ENCODE measurements at places on chromosomes 11 and 22.

GRCh38 chr11:112321501-112322172 lies 61.0 kb upstream of the PLET1 start:
- peak; percentile 65 for DNase-seq

DNA sequence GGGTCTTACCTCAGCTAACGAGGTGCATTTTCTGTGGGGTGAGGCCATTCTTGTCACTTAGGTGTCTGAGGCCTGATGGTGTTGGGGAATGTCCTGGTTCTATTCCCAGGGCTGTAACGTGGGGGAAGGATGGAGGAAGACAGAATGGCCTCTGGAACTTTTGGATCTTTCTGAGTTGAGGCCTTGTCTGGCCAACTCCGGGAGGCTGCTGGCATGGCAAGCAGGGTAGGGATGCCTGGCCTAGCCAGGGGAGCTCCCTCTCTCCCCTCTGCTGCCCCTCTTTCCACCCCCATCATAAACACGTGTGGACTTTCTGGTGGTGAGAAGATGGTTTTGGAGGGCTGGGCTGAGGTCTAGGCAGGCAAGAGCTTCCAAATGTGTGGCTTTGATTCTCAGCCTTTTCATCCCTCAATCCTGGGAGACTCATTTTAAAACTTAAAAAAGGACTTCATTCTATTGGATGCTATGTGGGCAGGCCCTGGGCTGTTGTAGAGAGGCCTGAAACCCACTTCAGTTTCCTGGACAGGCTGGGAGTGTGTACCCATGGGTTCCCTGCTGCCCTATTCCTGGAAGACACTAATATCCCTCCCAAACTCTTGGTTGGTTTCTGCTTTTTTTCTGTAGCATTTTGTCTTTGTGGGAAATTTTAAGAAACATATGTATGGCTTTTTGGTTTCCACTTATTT lies 30.9 kb downstream of the ZBTB16 start:
- no peak for DNase-seq

DNA sequence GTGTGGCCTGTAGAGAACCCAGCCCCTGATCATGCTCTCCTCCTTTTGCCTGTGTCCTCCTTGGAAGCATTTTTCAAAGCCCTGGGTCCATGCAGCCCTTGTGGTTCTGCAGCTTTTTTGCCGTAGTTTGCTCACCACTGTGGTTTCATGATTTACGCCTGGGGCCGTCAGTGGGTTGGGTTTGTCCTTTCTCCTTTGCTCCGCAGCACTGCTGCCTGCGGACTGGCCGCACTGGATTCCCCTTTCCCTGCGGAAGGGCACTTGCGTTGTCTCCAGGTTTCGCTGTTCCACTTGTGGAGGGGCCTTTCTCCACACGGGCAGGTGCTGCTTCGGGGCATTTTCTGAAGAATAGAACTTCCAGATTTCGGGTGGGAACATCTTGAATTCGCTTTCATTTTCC lies 1260.9 kb downstream of the BRD1 start:
- no peak for DNase-seq

DNA sequence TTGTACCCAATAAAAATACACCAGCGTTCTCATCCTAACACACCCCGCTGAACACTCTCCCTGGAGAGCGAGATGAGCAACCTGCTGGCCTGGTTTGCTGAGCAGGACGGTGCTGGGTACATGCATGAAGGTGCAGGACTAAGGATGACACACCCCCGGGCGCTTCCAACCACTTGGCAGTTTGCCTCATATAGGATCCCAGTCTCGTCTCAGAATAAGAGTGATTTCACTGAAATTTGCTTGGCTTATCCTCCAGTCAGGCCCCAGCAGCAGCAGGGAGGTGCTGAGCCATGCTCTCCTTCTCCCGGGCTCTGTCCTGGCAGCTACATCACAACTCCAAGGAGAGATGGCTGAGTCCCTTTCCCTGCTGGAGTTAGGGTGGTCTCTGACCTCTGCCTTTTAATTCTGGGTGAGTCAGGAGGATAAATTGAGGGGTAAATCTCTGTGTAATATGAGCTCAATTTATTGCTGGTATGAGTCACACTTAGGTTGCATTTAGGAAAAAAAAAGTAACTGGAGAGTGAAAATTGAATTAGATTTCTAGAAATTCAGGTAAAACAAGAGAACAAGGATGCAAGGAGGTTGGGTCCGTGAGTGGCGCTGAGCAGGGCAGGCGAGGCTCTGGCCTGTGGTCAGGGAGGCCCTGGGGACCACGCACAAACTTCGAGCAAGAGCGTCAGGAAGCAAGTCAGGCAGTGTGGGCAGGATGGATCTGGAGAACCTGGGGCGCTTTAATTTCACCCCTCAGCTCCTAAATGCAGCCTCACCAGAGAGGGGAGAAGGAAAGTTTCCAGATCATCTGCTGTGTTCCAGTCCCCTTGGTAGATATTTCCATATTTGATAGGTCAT lies 974.0 kb downstream of the TBC1D22A start:
- no peak for DNase-seq

DNA sequence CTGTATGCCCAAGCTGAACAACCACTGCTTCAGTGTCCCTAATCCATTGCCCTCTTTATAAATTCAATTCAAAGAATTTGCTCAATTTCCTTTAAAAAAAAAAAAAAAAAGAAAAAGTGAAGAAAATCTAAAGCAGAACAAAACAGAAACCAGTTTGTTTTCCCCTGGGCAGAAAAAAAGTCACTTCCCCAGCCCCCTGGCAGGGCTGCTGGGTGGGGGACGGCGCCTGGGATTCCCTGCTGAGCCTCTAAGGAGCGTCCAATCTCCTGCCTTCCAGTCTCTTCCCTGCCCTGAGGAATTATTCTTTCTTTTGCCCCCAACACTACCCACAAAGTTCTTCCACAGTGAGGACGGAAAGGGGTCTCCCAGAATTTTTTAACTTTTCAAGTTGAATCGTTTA lies 23.9 kb downstream of the DKK3 start:
- DNase-seq, result no peak

- DNase-seq, result no peak
Observed at GRCh38 chr11:125412509-125412908, 83.6 kb downstream of the FEZ1 start.

DNA sequence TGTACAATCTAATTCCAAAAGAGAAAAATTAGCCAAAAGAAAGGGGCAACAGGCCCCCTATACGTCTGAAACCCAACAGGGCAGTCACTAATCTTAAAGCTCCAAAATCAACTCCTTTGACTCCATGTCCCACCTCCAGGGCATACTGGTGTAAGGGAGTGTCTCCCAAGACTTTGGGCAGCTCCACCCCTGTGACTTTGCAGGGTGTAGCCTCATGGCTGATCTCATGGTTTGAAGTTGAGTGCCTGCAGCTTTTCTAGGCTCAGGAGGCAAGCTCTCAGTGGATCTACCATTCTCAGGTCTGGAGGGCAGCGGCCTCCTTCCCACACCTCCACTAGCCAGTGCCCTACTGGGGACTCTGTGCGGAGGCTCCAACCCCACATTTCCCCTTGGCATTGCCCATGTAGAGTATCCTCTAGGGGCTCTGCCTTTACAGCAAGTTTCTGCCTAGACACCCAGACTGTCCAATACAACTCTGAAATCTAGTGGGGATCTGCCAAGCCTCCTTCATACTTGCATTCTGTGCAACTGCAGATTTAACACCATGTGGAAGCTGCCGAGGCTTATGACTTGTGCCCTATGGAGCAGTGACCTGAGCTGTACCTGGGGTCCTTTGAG lies 94.5 kb downstream of the TRIM29 start:
- no peak for DNase-seq

GRCh38 chr11:126331286-126331685 lies 24.2 kb upstream of the ST3GAL4 start:
- DNase-seq, result no peak

DNA sequence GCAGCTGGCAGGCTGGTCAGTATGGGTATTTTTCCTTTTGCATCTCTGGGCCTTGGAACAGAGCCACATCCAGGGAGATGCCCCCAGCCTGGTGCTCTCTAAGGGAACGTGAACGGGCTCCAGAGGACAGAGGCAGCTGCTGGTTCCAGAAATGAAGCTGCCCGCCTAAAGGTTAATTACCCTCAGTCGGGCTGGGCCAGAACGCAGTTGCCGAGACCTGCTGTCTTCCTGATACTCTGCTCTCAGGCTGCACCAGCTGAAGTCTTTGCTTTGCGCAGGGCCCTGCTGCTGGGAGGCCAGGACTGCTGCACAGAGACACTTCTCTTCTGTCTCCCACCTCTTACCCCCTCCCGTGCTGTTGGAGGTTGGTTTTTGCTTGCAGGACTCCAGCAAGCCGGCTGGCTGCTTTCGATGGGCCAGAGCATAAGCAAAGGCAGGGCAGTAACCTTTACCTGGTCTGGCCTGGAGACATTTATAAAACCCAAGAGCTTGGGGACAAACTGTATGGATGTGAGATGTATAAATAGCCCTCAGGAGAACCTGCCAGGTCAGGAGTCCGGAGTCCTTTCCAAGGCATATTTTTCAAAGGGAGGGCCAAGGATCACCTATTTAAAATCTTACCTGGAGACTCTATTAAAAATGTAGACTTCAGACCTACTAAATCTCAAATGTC lies 197.1 kb downstream of the GRIK4 start:
- no peak for DNase-seq

- DNase-seq, result no peak
Observed at GRCh38 chr11:11706028-11706427, 84.2 kb upstream of the GALNT18 start.

- no peak for DNase-seq
Observed at GRCh38 chr11:120594746-120595145, 83.2 kb downstream of the GRIK4 start.

GRCh38 chr11:77450227-77450626 lies 23.7 kb downstream of the PAK1 start:
- no peak for DNase-seq

- DNase-seq, result peak; percentile 53
Observed at GRCh38 chr11:92978271-92979111, 9.0 kb downstream of the MTNR1B start.

- no peak for DNase-seq
Observed at GRCh38 chr22:29224859-29225410, 19.2 kb downstream of the EMID1 start.

DNA sequence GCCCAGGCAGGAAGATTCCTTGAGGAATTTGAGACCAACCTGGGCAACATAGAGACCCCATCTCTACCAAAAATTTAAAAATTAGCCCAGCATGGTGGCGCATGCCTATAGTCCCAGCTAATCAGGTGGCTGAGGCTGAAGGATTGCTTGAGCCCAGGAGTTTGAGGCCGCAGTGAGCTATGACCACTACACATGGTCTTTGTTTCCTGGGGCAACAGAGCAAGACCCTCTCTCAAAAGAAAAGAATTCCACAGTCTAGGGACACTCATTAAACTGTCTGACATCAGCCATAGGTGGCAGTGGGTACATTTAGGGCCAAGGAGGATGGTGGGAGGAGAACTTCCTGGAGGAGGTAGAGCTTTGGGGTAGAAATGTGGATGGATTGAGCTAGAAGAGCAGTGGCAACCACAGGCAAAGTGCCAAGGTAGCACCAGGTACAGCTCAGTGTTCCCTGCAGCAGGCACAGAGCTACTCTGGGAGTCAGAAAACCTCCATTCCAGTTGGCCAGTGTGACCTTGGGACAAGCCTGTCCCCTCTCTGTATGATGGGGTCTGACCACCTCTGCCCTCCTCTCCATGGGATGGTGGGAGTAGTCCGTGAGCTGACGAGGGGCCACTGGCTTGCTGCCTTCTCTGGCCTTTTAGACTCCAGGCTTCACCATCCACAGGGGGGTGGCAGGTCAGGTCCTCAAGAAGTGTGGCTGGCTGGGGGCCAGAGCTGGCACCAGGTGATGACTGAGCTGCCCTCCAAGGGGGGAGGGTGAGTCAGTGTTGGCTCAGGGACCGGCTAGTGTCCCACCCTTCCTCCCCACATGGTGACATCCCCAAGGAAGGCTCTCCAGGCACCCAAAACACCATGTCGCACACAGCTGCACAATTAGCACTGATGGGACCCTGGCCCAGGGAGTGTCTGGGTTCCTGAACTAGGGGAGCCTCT lies 3.7 kb upstream of the CLCF1 start:
- peak; percentile 34 for DNase-seq

DNA sequence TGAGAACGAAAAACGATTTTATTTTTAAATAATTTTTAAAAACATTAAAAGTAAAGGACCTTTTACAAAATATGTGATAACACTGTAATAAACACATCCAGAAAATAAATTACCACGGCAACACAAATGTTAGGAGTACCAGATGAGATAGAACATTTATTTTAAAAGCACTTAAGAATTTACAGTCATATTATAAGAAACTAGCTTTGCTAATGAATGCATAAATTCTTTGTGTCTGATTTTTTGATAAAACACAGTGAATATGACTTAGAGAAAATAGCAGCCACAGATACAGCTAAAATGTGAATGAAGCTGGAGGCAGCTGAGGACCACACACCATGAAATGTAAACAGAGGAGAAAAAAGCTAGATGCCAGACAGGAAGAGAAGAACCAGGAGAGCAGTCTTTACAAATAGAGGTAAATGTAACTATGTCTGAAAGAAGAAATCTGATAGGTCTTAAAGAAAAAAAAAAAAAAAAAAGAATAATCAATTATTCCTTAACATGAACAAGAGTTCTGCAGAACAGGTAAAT lies 14.6 kb downstream of the CCDC34 start:
- peak; percentile 34 for DNase-seq

DNA sequence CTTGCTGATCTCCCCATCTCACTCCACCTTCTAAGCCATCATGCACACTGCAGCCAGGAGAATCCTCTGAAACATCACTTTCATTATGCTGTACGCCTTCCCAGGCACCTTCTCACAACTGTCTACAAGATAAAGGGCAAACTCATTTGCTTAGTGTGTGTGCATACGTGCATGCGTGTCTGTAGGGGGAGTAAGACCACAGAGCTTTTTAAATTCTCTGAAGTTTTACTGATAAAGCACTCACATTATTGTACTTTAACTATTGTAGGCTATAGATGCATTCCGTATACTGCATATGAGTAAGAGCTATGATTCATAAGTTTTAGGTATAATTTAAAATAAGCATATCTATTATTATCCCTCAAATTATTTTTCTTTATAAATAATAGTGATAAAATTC lies 15.3 kb upstream of the ANKK1 start:
- no peak for DNase-seq

GRCh38 chr11:126357969-126358762 lies 2.7 kb downstream of the ST3GAL4 start:
- no peak for DNase-seq

DNA sequence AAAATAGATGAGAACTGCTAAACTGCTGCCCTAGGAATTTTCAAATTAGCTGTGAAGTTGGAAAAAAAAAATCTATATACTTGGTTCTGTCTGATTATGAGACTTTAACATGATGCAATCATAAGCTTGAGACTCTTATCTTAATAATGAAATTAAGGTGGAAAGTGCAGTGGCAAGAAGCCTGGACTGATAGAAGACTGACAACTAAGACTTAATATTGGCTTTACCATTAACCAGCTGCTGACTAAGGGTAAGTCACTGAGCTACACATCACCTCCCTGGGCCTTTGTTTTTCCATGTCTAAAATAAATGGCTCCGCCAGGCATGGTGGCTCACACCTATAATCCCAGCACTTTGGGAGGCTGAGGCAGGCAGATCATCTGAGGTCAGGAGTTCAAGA lies 56.9 kb downstream of the SLC35F2 start:
- DNase-seq, result no peak

GRCh38 chr11:39732001-39732400 lies 1727.5 kb downstream of the LRRC4C start:
- no peak for DNase-seq

GRCh38 chr22:23970201-23970641 lies 3.5 kb downstream of the DDTL start:
- no peak for DNase-seq

Data from SHP77 (cell line).